ENCODE measurements at places on chromosomes 12 and 14. TPM values are rescaled to one million over a fixed set of nuclear protein-coding genes. Genes with fewer than 3 reads are reported as not detected.
A peak's percentile ranks its signal among the peaks of the same experiment; 100 is the strongest.

The SLC25A47 gene
- not detected for total RNA-seq

DNA sequence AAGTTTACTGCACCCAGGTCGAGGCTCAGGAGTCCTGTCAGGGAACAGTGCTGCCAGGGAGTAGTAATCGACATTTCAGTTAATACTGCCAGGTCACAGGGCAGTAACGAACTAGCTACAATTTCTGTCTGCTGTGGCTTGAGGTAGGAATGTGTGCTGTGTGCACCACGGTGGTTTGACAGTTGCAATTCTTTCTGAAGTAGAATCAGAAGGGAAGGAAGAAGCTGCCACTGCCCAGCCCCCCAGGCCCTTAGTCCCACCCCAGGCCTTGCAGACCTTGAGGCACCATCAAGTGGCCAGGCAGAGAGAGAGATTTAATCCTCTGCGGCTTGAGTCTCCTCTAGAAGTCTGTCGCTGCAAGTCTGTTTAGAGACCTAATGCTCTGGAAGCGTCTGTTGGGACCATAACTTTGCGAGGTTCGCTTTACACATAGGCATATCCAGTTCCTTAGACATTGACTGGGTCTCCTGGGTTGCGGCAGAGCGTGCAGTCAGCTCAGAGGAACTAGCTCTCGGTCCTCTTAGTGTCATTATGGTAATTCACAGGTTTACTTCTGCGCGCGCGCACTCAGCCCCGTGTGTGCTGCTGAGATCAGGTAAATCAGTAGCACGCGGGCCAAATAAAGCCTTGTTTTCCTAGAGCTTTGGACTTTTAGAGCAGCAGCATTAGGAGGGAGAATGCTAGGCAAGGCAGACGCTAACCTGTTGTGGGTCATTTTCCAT lies 9.8 kb downstream of the NKX2-1 start:
- no peak for DNase-seq

The DAO gene
- total RNA-seq = not detected

GRCh38 chr12:95218150-95219133 lies 835 bp downstream of the VEZT start:
- DNase-seq = peak; percentile 88

The TAS2R7 gene
- total RNA-seq = not detected

DNA sequence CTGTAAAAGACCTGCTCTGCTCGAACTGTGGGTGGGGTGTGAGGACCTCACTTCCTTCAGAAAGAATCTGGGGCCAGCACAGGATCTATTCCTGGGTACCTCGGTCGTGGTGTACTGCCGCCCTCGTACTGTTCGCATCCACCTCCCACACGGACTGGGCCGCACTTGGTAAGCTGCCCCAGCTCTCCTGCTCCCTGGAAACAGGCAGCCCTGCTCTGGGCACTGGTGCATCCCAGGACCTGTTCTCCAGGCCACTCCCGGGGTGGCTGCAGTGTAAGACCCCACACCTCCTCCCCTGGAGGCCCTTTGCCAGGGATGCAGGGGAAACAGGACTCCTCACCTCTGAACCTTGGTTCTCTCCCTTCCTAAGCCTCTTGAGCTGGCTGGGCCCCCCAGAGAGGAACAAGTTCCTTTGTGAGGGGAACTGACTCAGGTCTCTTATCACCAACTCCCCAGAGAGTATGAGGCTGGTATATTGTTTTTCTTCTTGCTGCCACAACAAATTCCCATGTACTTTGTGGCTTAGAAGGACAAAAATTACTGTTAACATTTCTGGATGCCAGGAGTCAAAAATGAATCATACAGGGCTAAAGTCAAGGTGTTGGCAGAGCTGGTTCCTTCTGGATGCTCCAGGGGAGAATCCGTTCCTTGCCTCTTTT lies 276.5 kb downstream of the NUAK1 start:
- no peak for DNase-seq

- DNase-seq = no peak
Observed at GRCh38 chr14:76113691-76114090, 38.0 kb upstream of the GPATCH2L start.

- DNase-seq = peak; percentile 66
Observed at GRCh38 chr14:81384900-81385299, 15.2 kb downstream of the STON2 start.

The RPL10L gene
- not detected for total RNA-seq

GRCh38 chr12:47860279-47860841 lies 40.7 kb upstream of the HDAC7 start:
- DNase-seq = no peak

- no peak for DNase-seq
Observed at GRCh38 chr12:110301065-110301806, 20.2 kb downstream of the ATP2A2 start.

DNA sequence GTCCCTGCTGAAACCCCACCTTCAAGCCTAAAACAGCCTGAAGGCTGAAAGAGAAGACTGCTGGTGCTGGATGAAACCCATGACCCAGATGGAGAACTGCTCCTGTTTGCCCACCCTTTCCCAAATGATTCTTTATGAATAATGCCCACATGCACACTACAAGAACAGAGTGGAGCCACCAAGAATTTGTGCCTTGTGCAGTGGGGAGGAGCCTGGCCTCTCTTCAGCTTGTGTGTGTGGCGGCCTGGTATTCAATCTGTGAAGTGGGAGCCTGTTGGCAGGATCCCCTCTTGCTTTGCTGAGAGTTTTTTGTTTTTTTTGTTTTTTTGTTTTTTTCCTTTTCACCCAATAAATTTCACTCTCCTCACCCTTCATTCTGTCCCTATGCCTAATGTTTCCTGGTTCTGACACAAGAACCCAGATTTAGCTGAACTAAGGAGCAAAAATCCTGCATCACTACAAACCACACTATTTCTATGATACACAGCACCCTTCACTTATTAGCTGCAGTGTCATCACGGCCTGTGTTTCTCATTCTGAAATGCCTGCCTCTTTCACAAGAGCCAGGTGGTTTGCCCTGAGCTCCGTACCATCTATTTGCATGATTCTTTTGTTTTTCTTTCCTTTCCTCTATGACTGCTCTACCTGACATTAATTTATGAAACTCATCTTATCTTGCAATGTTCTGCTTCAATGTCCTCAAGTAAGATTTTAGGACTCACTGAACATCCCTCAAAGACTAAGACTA lies 585.5 kb upstream of the ATXN7L3B start:
- DNase-seq = no peak

The NAA30 gene
- total RNA-seq = 25.3 TPM

DNA sequence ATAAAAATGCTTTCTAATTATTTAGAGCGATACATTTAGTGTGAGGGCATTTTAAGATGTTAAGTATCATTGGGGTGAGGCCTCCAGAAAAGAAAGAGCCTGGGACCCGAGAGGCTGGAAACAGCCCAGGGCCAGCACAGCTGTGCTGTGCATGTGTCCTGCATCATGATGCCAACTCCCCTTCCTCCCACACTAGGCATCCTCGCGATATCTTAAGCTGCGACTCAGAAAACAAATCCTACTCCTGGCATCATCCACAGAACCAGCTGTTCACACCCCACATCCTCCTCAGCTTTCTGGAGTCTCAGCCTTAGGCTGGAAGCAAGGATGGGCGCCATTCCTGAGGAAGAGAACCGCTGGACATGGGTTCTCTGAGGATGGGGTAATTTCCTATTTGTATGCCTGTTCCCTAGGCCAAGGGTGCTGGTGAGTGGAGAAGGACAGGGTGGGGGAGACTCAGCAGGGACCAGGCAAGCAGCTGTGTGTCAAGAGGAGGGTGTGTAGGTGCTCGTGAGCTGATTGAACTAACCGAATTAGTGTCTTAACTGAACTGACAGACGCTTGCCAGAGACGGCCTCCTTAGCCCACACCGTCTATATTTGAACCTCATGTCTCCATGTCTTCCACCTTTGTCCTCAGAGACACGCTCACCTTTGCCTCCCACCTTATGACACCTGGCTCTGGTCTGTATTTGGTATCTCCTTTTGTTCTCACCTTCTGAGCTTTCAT lies 15.6 kb upstream of the MCRS1 start:
- no peak for DNase-seq

GRCh38 chr14:71086567-71086966 lies 179.3 kb downstream of the PCNX1 start:
- no peak for DNase-seq

The SENP1 gene
- 21.7 TPM for total RNA-seq

DNA sequence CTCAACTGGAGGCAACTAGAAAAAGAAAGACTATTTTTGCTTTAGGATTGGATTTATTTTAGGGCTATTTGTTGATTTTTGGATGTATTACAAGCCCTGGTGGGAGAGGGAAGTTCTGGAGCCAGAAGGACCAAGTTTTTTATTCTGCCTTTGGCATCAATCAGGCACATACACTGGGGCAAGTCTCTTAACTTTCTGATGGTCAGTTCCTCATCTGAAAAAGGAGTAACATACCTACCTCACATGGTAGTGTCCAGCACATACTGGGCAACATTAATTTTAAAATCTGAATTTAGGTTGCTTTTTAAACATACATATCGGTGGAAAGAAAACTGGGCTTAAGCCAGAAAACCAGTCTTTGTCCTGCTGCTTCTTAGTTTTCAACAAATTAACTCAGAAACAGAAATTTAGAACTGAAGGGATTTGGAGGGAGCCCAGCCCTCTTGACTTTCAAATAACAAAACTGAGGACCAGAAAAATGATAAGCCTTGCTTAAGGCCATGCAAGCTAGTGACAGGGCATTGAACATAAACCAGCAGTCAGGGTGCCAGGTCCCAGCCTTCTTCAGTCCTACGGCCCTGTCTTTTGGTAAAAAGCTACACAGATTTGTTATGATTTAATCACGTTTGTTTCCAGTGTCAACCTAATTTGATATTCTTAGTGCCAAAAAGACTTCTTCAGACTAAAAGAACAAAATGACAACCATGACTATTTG lies 90.2 kb upstream of the SLC38A2 start:
- DNase-seq = no peak

The TTC9 gene
- 0.37 TPM for total RNA-seq

GRCh38 chr14:103445806-103446205 lies 60.6 kb downstream of the MARK3 start:
- DNase-seq = no peak

GRCh38 chr12:114655934-114656749 lies 27.8 kb downstream of the TBX3 start:
- peak; percentile 59 for DNase-seq

The MSRB3 gene
- 35.1 TPM for total RNA-seq

DNA sequence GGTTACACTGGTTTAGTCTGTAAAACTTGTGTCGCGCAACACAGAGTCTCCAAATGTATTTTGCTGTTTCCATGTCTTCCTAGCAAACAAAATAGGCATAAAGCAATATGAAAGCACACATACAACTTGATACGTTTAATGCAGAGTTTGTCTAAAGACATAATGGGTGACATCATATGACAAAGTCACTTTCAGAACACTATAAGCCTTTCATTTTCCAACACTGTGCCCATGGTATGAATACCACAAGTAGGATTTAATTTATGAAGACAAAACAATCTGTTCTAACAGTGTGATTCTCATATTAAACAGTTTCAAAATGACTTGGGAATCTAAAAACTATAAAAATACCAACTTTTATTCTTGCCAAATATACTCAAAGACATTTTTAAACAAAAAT lies 58.4 kb downstream of the PTPN21 start:
- DNase-seq = no peak

The PITPNM2 gene
- total RNA-seq = 10.5 TPM

- DNase-seq = no peak
Observed at GRCh38 chr12:116515684-116516083, 43.5 kb upstream of the MAP1LC3B2 start.

DNA sequence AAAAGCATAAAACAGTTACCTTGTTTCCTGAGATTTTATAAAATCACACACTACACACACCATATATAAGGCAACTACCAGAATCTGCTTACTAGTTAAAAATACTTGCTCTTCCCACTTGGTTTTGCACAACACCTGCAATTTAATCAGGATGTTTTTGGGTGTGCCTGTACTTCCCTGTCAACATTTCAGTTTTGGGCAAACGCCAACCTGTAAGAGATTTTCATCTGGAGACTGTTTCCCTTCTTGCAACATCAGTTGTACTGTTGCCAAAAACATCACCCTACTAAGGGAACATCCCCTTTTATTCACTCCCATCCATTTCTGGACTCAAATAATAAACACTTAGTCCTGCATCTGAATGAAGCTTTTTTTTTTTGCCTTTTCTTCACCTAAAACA lies 172.3 kb downstream of the DUSP6 start:
- DNase-seq = peak; percentile 100

- no peak for DNase-seq
Observed at GRCh38 chr14:39877577-39878190, 445.5 kb upstream of the FBXO33 start.

- no peak for DNase-seq
Observed at GRCh38 chr12:69661386-69661785, 37.7 kb downstream of the BEST3 start.

DNA sequence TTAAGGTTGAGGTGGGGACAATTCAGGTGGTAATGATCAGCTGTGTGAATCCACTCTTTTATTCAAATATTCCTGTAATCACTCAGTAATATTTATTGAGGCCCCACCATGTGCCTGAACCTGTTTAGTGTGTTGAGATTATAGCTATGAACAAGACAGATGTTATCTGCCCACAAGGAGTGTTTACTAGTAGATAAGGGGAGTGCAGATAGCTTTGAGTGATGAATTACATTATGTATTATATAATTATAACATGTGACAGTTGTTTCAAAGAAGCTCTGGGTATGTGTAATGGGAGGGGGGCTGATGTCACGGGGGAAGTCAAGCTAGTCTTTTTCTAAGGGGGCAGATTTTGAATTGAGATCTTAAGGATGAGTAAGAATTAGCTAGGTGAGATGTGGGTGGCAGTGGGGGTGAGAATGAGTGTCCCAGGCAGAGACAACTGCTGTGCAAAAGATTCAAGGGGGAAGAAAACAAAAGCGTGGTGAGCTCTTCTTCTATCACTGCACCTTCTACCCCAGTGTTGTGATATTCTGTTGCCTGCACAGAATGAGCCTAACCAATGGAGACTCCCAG lies 21.3 kb upstream of the SRRM4 start:
- DNase-seq = no peak

DNA sequence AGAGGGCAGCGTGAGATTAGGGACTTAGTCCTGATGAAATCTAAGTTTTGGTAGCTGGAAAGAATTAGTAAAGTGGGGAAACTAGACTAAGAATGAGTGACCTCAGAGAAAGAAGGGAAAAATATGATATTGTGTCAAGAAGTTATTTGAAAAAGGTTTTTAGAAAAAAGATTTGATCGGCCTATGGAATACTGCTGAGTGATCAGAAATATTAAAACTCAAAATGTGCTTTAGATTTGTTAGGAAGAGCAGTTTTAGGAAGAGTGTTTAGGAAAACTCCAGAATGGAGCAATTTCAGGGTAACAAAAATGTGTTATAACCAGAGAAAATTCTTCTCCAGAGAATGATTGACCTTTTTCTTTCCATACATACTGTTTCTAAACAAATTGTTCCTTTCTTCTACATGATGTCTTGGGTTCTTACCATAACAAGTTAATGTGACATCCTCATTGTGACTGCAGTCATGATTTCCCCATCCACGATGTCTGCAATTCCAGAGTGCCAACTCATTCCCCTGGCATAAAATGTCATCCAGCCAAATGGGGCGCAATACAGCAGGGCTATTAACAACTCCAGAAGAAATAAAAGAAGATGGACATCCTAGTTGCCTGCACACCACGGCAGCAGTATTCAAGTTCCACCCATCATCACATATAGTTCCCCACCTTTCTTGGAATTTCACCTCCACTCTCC lies 11.8 kb downstream of the CD163L1 start:
- DNase-seq = peak; percentile 38

- DNase-seq = no peak
Observed at GRCh38 chr14:58836303-58836974, 198.7 kb downstream of the DACT1 start.

Data from MCF 10A (cell line).